ENCODE measurements at places on chromosomes 11 and 22.

DNA sequence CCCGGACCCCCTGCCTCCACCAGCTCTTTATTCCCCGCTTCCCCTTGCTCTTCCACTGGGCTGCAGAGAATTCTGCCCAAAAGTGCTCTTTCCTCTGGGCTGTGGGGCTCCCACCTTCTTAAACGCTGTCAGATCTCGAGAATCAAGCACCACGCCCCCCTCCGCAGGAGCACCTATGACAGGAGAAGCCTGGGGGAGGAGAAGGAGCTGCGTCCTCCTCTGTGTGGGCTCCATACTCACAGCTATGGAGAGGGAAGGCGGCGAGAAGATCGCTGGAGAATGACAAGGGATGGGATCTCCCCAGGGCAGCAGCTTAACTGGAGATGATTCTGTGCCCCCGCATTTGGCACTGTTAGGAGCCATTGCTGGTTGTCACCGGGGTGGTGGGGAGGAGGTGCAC, 19.7 kb downstream of the SHISAL1 start:
- no peak for DNase-seq

DNA sequence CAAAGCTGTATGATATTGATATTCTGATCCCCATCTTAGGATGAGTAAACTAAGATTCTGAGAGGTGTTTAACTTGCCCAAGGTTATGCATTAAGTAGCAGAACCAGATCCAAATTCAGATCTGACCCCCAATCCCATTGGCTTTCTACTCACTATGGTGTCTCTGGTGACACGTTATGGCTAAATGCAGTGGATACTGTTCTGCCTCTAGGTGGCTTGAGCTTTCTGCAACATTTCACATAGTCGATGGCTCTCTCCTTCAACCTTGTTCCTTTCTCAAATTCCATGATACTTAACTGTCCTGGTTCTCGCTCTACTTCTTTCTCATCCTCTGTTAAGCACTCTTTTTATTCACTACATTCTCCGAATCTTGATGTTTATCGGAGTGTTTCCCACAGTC, 9.4 kb downstream of the C11orf97 start:
- DNase-seq, result no peak

DNA sequence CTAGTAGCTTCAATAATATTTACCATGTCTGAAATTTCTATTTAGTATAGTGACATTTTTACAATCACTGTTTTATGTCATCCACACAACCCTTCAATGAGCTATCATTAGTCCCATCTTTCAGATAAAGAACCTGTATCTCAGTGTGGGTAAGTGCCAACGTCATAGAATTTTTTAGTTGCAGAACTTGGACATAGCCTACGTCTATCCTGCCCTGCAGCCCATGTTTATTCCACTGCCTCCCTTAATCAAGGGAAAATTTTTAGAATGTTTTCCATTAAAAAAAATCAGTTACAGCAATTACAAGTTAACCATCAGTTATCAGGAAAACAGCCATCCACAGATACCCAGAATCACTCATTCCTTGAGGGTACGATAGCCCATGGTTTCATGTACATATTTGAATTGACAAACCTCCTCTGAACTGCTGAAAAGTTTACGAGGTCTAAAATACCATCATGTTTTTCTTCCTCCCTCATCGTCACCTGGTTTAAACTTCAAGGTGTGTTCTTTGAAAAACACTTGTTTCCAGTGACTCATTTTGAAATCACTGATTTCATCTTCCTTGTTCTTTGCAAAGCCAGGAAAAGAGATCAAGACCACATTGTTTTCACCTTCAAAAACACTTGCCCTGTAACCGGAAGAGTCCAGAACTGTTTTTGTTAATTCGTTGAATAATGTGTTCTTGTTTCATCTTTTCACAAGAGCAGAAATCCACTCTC, 100.9 kb downstream of the FAM76B start:
- DNase-seq, result no peak

DNA sequence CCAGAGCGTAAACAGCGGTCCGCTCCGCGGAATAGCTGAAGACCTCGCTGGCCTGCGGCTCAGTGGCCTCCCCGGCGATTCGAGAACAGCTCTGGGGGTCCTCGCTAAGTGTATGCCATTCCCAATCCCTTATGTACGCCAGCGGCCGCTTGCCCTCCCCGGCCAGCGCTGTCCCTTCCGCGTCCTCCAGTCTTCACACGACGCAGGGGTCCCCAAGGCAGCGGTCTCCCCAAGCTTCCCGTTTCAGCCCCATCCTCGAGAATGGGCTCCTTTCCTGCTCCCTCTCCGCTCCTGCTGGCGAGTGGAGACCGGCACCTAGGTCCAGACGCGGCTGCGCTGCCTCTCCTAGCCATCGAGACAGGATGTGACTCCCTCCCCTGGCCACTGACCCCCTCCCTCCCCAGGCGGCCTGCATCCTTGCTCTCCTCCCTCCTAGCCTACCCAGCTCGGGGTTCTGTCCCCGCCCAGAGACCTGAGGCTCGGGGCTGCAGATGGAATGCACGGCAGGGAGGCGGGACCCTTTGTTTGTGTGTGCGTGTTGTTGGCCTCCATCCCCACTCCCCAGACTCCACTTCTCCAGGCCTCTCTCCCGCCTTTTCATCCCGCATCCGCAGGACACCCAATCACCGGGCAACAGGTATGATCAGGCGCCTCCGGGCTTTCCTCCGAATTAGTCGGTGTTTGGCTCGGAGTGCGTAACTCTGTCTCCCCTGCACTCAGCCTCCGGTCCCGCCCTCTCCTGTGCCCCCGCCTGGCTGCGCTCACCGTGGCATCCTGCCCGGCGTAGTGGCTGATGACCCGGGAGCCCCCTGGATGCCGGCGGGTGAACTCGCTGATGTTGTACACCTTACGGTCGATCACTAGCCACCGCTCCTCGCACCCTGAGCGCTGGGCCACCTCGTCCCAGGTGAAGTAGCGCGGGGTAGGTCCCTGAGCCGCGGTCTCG, 740 bp downstream of the FADS1 start:
- DNase-seq, result peak; percentile 53

DNA sequence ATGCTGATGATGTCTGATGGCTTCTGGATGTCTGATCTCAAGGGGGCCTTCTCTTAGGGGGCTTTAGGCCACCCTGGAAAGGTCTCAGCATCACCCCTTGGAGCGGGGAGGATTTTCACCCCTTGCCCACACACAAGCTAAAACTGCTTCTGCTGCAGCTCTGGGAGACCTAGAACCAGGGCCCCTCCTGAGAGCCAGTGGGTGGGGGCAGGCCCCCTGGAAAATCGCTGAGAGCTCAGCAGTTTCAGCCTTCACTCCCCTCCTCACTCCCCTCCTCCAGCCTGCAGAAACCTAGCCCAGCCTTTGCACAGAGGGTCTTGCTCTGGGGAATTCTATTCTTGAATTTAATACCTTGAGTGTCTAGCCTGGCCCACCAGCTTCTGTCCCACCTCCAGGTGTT, 17.2 kb downstream of the CD6 start:
- no peak for DNase-seq

DNA sequence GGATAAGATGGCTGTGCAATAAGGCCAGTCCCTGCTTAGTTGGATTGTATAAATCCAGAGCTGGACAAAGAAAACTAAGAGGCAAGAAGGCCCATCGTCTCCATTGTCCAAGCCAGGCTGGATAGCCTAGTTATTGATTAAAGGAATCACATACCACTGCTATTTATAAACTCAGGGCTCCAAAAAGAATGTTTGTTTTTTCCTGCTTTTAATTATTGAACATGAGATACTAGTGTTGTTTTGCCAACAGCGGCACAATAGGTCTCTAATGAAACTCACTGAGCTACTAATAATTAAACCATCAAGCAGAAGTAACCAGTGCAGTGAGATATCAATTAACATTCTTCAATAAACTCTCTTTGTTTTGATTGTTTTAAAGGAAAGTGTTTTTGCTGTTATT, 259.7 kb downstream of the INSC start:
- no peak for DNase-seq

DNA sequence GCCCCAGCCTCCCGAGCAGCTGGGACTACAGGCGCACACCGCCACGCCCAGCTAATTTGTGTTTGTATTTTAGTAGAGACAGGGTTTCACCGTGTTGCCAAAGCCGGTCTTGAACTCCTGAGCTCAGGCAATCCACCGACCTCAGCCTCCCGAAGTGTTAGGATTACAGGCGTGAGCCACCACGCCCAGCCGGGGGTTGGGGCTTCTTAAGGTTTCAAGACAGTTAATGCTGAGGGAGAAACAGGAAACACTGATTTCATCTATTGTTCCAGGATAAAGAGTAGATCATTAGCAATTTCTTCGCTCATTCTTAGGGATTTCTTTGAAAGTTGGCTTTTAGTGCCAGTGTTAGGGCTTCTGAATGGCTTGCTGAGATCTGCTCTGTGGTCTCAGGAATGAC, 21.2 kb upstream of the CLMP start:
- DNase-seq, result no peak

GRCh38 chr22:42072606-42073330, 1.3 kb upstream of the PHETA2 start:
- no peak for DNase-seq

DNA sequence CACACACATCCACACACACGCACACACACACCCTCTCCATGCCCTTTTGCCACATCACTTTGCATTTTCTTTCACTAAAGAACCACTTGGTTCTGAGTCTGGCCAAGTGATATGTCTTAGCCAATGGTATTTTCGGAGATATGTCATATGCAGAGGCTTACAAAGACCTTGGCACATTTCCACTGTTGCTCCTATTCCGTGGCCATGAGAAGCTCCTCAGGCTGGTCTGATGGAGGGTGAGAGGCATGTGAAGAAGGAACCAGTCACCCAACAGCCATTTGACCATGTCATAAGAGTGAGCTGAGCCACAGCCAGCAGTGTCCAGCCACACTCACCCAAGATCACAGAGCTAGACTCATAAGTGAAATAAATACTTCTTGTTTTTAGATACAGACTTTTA, 212.6 kb upstream of the NAV2 start:
- DNase-seq, result no peak

- DNase-seq, result no peak
Observed at GRCh38 chr11:127345819-127346459, 345.4 kb upstream of the KIRREL3 start.

GRCh38 chr11:1219834-1220815, 2.7 kb upstream of the MUC5B start:
- no peak for DNase-seq

DNA sequence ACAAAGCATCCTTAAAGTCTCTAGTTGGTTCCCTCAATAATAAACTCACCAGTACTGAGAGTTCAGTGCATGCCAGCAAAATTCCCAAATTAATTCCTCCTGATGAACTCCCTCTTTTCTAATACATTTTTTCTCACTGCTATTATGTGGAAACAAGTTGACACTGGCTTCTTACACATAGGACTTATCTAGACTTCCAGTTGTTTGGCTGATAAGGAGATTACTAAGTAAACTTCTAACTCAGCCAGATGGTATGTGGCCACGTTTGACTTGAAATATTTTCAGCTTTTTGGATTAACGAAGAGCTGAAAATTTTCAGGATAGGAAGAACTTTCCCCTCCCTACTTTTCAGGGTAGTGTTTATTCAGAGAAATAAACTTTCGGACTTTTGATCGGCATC, 1154.2 kb upstream of the TENM4 start:
- no peak for DNase-seq

DNA sequence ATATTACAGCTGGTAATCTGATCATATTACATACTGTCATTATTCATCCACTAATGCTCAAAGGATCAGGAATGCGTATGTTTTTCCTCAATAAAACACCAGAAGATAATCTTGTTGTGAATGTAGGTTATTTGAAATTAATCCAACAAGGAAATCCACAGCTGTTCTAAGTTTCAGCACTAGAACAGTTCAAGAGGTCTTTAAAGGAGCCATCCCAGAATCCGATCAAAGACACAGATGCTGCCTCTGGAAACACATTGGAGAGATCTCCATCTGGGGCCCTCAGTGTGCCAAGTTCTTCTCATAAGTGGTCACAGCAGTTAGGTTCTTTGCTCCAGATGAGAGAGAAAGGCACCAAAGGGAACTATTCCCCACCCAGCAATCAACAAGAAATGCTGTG, 1955.1 kb upstream of the RAG2 start:
- no peak for DNase-seq

- no peak for DNase-seq
Observed at GRCh38 chr11:65859812-65860277, 388 bp upstream of the MUS81 start.

- DNase-seq, result no peak
Observed at GRCh38 chr11:96150609-96151008, 192.4 kb downstream of the MAML2 start.

DNA sequence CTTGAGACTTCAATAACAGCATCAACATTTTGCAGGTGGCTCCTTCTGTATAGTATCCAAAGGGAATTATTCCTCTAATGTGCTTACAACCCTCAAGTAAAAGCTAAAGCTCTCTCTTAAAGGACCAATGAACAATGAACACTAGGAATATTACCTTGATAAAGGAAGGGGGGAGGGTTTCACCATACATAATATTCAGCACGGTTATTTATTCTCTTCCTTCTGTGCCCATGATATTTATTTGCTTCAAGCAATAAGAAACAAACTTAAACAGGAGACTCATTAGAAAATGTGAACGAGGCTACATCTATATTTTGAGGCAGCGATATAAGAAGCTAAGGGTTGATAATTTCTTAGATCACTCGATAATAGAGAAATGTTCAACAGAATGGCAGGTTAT, 21.2 kb downstream of the BLID start:
- no peak for DNase-seq

DNA sequence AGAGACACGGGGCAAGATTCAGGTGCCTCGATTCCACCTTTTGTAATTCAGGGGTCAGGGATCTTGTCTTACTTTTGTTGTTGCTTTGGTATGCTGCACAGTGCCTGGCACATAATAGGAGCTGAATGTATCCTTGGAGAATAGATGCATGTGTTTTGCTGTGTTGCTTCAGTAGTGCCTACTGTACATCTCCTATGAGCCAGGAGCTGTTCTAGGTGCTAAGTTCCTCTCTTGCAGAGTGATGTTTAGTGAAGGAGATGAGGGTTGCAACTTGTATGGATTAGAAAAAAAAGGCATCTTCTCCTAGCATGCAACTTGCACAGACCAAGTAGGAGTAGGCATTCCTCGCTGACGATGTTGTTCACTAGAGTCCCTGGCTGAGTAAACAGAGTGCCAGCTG, 555.4 kb downstream of the NTM start:
- no peak for DNase-seq

DNA sequence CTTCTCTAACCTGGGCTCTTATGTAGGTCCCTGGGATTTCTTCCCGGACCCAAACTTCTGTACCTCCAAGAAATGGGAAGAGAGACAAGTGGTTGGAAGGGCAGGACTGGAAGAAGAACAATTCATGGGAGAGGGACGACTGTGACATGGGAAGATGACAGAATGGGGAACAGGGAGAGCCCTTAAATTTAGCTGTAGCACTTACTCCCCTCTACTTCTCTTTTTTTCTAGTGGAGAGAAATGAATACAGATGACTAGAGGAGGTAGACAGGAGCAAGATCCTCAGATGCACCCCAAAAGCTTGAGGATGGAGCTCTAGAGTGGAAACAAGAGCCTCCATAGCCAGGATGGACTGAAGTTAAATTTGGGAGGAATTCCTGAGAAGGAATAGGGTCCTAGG, 2.3 kb downstream of the RHOG start:
- DNase-seq, result no peak

DNA sequence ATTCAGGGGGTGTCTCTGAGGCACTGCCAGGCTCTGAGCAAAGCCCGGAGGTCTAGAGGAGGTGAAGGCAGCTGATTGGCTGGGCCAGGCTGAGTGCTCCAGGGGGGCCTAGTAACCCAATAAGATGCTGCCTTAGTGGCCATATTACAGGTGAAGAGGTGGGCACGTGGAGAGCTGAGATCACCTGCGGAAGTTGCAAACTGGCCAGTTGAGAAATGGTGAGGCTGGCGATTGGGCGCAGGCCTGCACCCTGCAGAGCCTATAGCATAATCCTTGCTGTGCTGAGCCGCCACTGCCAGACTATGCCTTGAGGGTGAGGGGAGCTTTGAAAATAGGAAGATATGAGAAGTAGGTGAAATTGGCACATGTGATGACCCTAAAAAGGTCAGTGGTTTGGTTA, 21.7 kb downstream of the DERL3 start:
- DNase-seq, result no peak
